ENCODE measurements at places on chromosomes 5 and 9.
A peak's percentile ranks its signal among the peaks of the same experiment; 100 is the strongest.

DNA sequence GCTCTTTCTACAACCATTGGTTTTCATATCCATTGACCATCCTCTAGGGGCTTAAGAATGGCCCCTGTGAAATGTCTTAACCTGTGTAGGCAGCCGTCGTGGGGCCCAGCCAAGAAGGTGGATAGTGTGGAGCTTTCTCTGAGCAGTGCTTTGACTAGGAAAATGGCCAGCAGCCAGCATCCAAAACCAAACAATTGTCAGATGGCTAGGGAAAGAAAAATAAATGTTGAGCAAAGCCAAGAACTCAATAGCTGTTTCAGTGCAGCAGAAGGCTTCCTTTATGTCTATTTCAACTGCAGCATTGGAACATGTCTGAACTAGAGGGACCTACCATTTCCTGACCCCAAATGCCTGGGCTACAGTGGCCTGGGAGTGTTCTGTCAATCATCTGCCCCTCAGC lies 374.9 kb downstream of the TLE4 start:
- no peaks in the 10 kb centered on the region for H3K4me1 ChIP-seq
- H3K27ac ChIP-seq, result no peak overlapping the region
- H3K36me3 ChIP-seq, result no peaks in the 10 kb centered on the region
- no peak overlapping the region for H3K4me3 ChIP-seq
- no peaks in the 10 kb centered on the region for H3K27me3 ChIP-seq

DNA sequence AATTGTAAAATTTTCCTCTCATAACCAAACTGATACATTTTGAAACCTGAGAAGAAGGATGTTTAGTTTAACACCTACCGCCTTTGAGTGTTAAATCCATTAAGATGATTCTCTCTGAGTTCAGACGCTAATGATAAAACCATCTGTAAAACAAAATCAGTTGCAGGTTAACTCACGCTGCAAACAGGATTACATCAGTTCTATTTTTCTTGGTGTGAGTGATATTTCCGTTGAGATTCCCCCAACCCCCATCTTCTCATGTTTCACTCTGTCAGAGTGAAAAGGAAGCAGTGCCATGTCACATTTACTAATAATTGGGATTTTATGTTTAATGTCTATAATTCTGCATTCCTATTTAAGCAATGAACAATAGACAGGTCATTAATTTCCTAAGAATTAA lies 146.5 kb downstream of the FANCC start:
- no peak overlapping the region for H3K4me3 ChIP-seq
- H3K36me3 ChIP-seq, result no peaks in the 10 kb centered on the region
- H3K27ac ChIP-seq, result no peak overlapping the region
- no peaks in the 10 kb centered on the region for H3K4me1 ChIP-seq

DNA sequence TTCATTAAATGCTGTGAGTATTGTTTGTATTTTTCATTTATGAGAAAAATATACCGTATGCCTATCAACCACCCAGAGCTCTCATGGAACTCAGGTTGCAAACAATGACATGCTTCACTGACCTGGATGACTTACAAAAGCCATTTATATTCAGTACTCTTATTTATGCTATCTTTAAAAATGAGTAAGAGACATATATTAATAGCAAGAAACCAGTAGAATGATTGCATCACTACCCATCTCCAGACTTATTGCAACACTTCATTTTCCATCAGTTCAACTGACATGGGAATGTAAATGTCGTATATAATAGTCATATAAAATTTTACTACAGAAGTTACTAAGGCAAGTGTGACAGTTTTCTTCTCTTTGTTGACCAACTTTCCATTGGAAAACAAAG lies 69.1 kb downstream of the OTP start:
- no peaks in the 10 kb centered on the region for H3K27me3 ChIP-seq
- no peak for DNase-seq
- no peaks in the 10 kb centered on the region for H3K36me3 ChIP-seq
- no peak overlapping the region for H3K4me3 ChIP-seq

DNA sequence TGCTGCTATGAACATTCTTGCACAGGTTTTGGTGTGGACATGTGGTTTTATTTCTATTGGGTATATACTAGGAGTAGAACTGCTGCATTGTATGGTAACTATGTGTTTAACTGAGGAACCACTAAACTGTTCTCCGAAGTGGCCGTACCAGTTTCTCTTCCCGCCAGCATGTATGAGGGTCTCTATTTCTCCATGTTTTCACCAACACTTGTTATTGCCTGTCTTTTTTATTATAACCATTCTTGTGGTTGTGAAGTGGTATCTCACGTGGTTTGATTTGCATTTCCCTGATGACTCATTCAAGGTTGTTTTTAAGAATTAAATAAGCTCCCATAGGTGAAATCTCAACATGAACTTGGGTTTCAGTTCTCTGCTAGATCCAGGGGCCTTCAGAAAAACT lies 19.4 kb downstream of the PDE8B start:
- DNase-seq, result no peak
- H3K4me1 ChIP-seq, result no peaks in the 10 kb centered on the region
- no peak overlapping the region for H3K27ac ChIP-seq
- H3K36me3 ChIP-seq, result no peaks in the 10 kb centered on the region
- H3K27me3 ChIP-seq, result no peaks in the 10 kb centered on the region

GRCh38 chr5:132473019-132473531 lies 17.5 kb downstream of the IRF1 start:
- H3K27ac ChIP-seq, result peak overlapping the region; percentile 46
- no peaks in the 10 kb centered on the region for H3K27me3 ChIP-seq
- peaks cover 4% of the 10 kb centered on the region for H3K4me1 ChIP-seq

GRCh38 chr5:74903165-74903787 lies 37.1 kb upstream of the FAM169A start:
- H3K27me3 ChIP-seq, result no peaks in the 10 kb centered on the region
- H3K36me3 ChIP-seq, result no peaks in the 10 kb centered on the region
- DNase-seq, result peak; percentile 49
- no peak overlapping the region for H3K4me3 ChIP-seq

GRCh38 chr5:175691761-175692160 lies 33.9 kb downstream of the HRH2 start:
- DNase-seq, result no peak
- peak overlapping the region; percentile 88 for H3K27ac ChIP-seq
- H3K27me3 ChIP-seq, result no peaks in the 10 kb centered on the region
- no peak overlapping the region for H3K4me3 ChIP-seq

Measured in left lung (tissue), 14 donors.